ENCODE measurements at places on chromosomes 5 and 9.

DNA sequence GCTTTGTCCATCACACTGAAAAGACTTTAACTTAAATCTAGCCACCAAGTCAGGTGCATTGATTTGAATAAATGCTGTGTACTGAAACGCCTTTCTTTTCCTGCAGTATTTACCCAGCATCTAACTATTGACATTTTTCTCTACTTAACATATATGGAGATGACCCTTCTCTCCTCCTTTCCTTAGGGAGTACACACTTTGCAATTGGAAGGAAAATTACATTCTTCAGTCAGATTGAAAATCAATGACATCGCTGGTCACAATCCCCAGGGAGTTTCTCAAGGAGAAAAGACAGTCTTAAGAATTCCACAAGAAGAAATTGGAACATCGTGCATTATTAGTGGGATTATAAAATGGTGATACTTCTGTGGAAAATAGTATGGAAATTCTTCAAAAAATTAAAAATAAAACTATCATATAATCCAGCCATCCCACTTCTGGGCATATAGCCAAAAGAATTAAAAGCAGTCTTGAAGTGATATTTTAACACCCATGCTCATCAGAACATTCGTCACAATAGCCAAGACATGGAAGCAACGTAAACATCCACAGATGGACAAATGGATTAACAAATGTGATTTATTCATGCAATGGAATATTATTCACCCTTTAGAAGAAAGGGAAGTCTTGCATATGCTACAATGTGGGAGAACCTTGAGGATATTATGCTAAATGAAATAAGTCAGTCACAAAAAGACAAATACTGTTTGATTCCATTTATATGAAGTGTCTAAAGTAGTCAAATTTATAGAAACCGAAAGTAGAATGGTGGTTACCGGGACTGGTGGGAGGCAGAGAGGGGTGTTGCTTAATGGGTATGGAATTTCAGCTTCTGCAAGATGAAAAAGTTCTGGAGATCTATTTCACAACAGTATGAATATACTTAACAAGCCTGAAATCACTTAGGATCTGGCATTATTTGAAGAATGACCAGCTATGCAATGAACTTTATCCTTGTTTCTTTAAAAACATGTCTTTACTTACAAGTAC, 14.3 kb upstream of the FREM1 start:
- peaks cover 3% of the 10 kb centered on the region for H3K4me1 ChIP-seq
- DNase-seq: no peak
- H3K27me3 ChIP-seq: no peaks in the 10 kb centered on the region
- H3K4me3 ChIP-seq: no peak overlapping the region
- H3K27ac ChIP-seq: no peak overlapping the region

DNA sequence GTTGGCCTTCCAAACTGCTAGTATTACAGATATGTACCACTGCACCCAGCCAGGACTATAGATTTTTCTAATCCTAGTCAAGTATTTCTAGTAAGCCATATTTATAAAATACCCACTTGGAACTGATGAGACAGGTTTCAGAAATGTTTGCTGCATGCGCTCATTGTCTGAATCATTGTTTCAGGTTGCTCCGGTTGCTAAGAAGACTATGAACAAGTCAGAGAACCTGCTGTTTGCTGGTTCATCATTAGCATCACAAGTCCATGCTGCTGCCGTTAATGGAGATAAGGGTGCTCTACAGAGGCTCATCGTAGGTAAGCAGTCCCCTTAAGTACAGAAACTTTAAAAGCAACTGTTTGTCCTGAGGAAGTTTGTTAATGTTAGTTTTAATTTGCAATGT, 5.3 kb downstream of the INVS start:
- no peaks in the 10 kb centered on the region for H3K27me3 ChIP-seq
- peaks cover 2% of the 10 kb centered on the region for H3K4me1 ChIP-seq
- no peak overlapping the region for H3K27ac ChIP-seq
- H3K36me3 ChIP-seq: no peaks in the 10 kb centered on the region
- DNase-seq: no peak
- H3K4me3 ChIP-seq: no peak overlapping the region

DNA sequence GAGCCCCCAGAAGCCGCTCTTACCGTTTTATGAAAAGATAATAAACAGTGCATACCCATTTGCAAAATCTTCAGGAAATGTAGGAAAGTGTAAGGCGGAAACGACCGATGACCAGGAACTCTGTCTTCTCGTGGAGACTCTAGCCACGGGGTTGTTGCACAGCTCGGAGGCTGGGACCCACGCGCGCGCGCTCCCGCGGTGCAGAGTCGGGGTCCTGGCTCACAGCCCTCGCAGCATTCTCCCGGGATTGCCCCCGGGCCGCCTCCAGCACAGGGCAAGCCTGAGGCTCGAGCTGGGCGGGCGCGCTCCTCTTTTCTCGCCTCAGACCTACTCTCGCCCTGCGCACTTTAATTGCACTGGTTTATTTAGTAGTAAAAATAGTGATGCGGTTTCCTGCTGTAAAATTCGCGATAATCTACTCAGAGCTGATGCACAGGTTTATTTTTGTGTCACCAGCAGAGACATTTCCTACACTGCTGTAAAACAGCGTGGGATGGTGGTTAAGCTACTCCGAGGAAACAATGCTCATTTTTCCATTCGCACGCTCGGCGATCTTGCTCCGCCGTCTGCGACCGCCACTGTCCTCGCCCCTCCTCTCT, 15.5 kb downstream of the TRIM7 start:
- H3K36me3 ChIP-seq: peaks cover 8% of the 10 kb centered on the region
- peak overlapping the region; percentile 17 for H3K27ac ChIP-seq
- peaks cover 6% of the 10 kb centered on the region for H3K4me1 ChIP-seq
- H3K4me3 ChIP-seq: peak overlapping the region; percentile 96
- peak; percentile 62 for DNase-seq

DNA sequence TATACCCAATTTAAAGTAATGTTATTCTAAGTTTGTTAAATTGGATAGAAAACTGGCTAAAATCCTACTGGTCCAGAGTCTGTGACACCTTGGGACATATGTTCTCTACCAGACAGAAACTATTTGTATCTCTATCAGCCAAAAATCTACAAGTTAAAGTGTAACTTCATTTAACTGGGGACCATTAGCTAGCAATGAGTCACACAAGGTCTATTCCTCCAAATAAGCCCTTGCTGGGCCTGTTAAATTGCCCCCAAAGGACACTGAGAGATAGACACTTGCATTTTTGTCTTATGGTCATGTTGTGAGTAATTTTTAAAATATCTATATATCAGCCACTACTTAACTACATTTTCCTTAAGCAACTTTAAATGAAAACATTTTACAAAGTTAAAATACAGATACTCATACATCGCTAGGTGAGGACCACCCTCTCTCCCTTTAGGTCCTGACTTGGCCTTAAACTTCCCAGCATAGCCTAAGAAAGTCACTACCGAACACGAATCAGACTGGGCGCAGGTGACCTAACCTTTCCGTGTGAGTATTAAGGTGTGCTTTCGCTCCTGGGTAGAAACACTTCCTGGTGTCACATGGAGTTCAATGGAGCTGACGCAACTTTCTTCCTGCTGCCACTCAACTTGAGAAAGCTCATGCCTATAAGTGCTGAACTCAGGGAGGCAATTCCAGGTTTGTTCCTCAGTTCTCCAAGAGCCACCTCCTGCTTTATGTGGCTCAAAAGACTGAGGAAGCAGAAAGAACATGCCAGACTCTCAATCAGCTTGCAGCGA, 249.1 kb downstream of the DIRAS2 start:
- no peak overlapping the region for H3K27ac ChIP-seq
- no peaks in the 10 kb centered on the region for H3K36me3 ChIP-seq
- no peak overlapping the region for H3K4me3 ChIP-seq
- no peak for DNase-seq

DNA sequence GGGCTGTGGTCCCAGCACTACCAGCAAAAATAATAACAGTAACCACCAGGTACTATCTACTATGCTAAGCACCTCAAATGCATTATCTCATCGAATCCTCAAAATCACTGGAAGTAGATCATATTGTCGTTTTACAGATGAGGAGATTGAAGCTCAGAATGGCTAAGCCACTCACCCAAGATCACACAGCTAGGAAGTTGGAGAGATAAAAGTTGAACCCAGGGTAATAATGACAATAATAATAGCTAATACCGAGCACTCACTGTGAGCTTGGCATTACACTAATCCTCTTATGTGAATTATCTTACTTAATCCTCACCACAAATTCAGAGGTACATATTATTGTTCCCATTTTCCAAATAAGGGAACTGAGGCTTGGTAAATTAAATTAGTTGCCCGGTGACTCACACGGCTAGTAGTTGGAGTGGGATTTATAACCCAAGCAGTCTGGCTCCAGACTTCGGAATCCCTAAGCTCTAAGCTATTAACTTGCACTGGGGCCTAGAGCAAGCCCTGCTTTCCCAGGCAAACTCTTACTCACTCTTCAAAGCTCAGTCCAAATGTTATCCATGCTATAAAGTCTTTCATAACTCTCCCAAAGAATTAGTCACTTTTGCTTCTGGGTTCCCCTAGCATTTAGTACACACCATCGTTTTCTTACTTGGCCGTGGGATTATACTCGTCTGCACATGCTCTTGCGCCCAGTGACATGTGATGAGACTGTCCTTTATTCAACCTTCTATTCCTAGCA, 3.8 kb downstream of the ARSI start:
- no peaks in the 10 kb centered on the region for H3K36me3 ChIP-seq
- DNase-seq: no peak
- H3K4me1 ChIP-seq: peaks cover 6% of the 10 kb centered on the region
- H3K27me3 ChIP-seq: peaks cover 6% of the 10 kb centered on the region
- no peak overlapping the region for H3K4me3 ChIP-seq

GRCh38 chr5:89313804-89314588, 431.0 kb upstream of the MEF2C start:
- no peaks in the 10 kb centered on the region for H3K27me3 ChIP-seq
- no peaks in the 10 kb centered on the region for H3K36me3 ChIP-seq
- no peak for DNase-seq
- H3K4me1 ChIP-seq: no peaks in the 10 kb centered on the region
- H3K4me3 ChIP-seq: no peak overlapping the region
- H3K27ac ChIP-seq: no peak overlapping the region

- no peak overlapping the region for H3K27ac ChIP-seq
- no peaks in the 10 kb centered on the region for H3K36me3 ChIP-seq
- H3K27me3 ChIP-seq: no peaks in the 10 kb centered on the region
- DNase-seq: no peak
- H3K4me1 ChIP-seq: no peaks in the 10 kb centered on the region
Observed at GRCh38 chr5:146205499-146206202, 2.2 kb downstream of the RBM27 start.

- no peak for DNase-seq
- H3K27ac ChIP-seq: no peak overlapping the region
- no peaks in the 10 kb centered on the region for H3K36me3 ChIP-seq
- peaks cover 14% of the 10 kb centered on the region for H3K27me3 ChIP-seq
Observed at GRCh38 chr5:149268928-149269557, 2.6 kb upstream of the AFAP1L1 start.

DNA sequence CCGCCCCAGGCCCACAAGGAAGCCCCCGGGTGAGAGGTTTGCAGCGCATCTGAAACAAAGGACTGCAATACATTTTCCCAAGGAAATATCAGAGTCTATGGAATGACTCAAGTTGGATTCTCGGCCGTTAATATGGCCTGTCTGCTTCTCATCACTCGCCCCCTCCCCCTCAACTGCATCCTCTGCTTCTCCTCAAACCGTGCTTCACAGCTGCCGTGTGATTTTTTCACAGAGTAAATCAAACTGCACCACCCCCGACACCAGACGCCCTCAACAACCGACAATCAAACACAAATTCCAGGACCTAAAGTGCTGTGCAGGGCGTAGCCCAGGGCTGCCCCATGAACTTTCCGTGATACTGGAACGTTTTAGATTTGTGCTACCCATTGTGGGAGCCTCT, 176.9 kb downstream of the ROR2 start:
- no peak for DNase-seq
- H3K4me3 ChIP-seq: peak overlapping the region; percentile 36
- peaks cover 12% of the 10 kb centered on the region for H3K27me3 ChIP-seq
- H3K4me1 ChIP-seq: peaks cover 77% of the 10 kb centered on the region
- H3K27ac ChIP-seq: peak overlapping the region; percentile 71
- no peaks in the 10 kb centered on the region for H3K36me3 ChIP-seq

DNA sequence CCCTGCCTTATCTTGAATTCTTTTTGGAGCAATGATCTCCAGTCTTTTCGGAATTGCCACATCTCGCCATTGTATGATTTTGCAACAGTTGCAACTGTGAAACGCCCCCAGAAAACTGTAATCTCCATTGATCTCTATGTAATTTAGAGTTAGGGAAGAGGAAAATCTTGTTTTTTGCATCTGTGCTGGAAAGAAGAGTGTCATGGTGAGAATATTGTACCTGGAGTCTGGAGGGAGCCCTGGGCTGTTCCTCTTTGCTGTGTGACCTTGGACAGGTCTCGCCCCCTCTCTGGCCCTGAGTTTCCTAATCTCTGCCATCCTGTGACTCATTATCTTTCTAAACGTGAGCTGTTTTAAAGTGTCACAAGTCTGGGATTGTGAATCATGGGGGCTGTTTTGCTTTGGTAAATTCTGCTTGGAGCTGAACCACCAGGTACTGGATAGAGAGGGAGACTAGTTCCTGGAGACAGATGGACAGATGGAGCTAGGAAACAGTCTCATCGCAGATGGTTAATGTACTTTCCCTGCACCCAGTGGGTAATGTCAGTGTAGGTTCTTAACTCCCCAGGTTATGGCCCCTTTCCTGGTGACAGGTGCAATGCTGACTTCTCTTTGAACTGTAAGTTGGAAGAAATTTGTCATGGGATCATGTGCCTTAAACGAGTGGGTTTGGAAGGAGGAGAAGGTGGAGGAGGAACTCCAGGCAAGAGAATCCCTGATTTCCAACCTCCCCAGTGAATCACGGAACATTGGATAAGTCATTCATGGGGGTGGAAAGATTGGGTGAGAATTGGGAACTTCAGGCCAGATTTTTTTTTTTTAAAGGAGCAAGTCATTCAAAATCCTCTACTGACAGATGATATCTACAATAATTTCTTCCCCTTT, 19.6 kb downstream of the PPARGC1B start:
- H3K27ac ChIP-seq: no peak overlapping the region
- H3K36me3 ChIP-seq: no peaks in the 10 kb centered on the region
- DNase-seq: no peak
- H3K4me1 ChIP-seq: peaks cover 20% of the 10 kb centered on the region
- H3K4me3 ChIP-seq: no peak overlapping the region
- peaks cover 6% of the 10 kb centered on the region for H3K27me3 ChIP-seq

- no peak overlapping the region for H3K27ac ChIP-seq
- peaks cover 5% of the 10 kb centered on the region for H3K27me3 ChIP-seq
- H3K4me3 ChIP-seq: no peak overlapping the region
- H3K4me1 ChIP-seq: peaks cover 9% of the 10 kb centered on the region
- peaks cover 4% of the 10 kb centered on the region for H3K36me3 ChIP-seq
- DNase-seq: no peak
Observed at GRCh38 chr5:150323092-150323491, 20.4 kb upstream of the ARSI start.

GRCh38 chr9:14056316-14056861, 257.6 kb downstream of the NFIB start:
- no peaks in the 10 kb centered on the region for H3K36me3 ChIP-seq
- peaks cover 4% of the 10 kb centered on the region for H3K27me3 ChIP-seq
- H3K4me3 ChIP-seq: no peak overlapping the region
- no peak for DNase-seq
- H3K27ac ChIP-seq: no peak overlapping the region
- H3K4me1 ChIP-seq: peaks cover 7% of the 10 kb centered on the region

All from glutamatergic neuron (in vitro differentiated cells).